ENCODE measurements at places on chromosomes 1 and 21.

GRCh38 chr1:4397196-4397595 is 257.2 kb upstream of the AJAP1 start:
- DNase-seq, result no peak

GRCh38 chr1:205716371-205717132 is 33.4 kb downstream of the NUCKS1 start:
- DNase-seq, result no peak

DNA sequence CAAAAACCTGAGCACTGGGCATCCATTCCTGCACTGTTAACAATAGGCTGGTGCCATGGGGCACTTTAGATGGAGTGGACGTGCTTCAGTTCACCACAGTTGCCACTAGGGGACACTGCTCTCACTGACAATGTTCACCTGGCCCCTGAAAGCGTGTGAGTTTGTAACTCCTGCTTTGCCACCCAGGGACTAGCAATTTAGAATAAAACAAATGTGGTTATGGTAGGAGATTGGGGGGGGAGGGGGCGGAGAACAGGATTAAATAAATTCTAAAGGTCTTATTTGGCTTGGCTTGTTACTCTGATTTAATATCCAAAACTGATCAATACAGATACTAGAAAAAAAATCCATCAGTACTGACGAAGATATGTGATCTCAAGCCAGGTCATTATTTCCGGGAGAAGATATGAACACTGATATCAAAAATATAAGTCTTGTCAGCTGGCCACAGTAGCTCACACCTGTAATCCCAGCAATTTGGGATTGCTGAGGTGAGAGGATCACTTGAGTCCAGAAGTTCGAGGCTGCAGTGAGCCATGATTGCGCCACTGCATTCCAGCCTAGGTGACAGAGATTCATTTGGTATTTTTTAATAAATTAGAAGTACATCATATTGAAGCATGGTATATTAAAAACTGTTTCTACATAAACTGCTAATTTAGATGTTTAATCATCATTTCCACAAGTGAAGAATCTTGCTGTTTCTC is 23.2 kb downstream of the INTS7 start:
- peak; percentile 42 for DNase-seq

DNA sequence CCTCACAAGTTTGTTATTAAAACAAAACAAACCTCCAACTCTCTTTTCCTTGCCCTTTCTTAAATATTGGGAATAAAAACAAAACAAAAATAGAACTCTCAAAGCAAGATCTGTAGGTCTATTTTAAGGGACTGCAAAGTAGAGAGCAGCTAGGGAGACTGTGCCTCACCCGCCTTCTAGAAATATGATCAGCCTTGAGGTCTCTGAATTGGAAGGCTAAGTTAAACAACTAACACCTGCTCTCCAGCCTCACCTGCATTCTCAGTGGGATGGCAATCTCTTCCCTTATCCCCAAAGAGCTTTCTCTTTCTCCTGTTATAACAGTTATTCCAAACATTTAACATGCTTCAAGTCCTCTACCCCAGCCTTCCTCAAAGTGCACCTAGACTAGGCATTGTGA is 75.5 kb upstream of the TNR start:
- DNase-seq, result no peak

DNA sequence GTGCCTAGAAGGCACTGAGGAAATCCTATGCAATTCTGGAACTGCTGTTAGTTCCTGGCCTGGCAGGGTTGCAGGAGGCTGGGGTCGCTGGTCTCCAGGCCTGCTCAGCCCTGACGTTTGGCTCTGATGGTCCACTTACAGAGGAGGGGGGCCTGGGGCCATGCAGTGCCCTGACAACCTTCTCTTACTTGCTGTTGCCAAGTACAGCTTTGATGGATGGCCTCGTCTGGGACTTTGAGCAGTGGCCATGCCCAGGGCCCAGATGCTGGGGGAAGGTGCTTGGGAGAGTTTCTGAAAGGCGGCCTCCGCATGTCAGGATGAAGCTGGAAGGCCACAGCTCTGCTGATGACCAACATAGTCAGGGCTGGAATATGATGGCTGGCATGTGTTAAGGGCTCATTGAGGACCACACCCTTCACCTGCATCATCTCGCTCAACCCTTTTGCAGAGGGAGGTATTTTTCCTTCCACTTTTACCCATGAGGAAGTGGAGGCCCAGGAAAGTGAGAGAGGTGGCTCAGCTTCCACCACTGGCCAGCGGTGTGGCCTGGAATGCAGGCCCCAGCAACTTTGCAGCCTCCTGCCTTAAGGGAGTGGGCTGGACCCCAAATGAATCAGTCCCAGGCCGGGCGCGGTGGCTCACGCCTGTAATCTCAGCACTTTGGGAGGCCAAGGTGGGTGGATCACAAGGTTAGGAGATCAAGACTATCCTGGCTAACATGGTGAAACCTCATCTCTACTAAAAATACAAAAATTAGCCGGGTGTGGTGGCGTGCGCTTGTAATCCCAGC is 34.7 kb upstream of the LRRC3 start:
- DNase-seq, result no peak

- no peak for DNase-seq
These were observed 49.4 kb downstream of the WDR4 start for GRCh38 chr21:42829954-42830353.

DNA sequence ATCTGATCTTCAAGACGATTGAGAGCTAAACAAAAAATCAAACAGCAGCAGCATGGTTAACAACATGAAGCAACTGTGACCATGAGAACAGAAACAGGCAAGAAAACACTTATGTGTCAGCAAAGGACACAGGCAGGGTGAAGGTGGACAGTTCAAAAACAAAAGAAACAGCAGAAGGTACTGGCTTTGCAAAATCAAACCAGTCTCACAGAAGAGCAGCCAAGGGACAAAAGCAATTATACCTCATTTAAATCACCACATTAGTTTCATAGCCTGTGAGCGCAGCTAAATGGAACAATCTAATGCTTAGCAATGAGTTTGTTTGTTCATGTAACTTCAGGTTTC is 59.1 kb downstream of the CAPN2 start:
- DNase-seq, result no peak

DNA sequence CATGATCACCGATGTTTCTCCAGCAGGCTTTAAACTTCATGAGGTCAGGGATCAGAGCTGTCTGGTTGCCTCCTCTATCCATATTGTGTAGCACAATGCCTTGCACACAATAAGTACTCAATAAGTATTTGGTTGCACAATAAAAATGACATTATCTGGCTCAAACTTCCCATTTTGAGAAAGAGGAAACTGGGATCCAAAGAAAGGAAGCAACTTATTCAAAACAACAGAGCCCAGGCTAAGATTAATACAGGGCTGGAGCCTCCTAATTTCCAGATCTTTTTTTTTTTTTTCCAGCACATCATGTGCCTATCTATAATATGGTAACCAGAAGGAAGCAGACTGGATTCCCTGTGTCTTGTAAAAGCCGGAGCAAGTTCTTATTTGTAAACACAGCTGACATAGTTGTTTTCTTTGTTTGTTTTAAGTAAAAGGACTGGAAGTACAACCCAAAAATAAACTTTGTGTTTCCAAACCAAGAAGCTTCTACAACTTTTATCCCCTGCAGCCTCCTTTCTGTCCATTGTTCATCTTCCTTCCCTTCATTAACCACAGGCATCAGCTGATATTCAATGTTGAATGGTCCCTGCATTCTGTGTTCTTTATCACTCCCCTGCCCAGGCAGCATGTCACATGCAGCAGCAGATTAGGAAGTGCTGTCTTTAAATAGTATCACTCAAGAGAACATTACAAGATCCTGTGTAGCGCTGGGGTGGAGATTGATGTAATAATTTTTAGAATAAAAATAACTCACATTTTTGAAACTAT is 71.2 kb upstream of the HOOK1 start:
- no peak for DNase-seq

- peak; percentile 39 for DNase-seq
These were observed 473.5 kb downstream of the PTPRU start for GRCh38 chr1:29709704-29710280.

- no peak for DNase-seq
These were observed 62.4 kb downstream of the CLDN17 start for GRCh38 chr21:30104241-30104640.

- DNase-seq, result no peak
These were observed 72.4 kb downstream of the AJAP1 start for GRCh38 chr1:4726620-4727341.

DNA sequence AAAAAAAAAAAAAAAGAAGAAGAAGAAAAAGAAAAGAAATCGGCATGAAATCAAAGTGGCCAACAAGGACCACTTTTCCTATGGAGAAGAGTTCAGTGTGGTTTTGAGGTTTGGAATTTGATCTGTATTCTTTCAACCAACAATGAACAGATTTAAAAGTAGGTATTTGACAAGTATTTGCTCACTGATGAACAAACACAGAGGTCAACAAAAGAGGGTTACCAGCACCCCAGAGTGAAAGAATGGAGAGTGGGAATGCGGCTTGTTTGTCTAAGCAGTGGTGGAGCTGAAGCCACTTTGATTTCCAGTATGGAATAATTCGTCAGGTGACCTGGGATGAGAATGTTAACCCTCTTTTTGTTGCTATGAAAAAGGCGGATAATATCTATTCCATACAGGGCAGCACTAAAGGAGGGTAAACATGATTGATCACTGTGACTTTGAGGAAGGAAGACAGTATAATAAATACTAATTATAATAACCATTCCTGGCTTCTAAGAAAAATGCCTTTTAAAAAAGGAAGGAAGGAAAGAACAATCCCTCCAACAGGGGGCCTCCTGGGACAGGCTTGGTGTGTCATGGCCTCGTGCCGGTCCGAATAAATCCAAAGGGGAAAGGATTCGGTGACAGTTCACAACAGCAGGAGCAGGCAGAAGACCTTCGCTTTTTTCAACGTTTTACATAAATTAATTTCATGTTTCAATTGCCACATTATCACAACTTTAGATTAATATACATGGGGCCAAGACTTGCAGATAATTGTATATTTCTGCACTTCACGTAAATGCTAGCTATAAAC is 37.2 kb upstream of the SIM2 start:
- no peak for DNase-seq

- DNase-seq, result no peak
These were observed 545.2 kb downstream of the MRPL39 start for GRCh38 chr21:25062061-25062460.

Measured in T1000 (cell line).